Stimulated activated CD4-positive, alpha-beta T cell treated with anti-CD3 and anti-CD28 coated beads, Interleukin-4, amount 100 ng/mL, for 48 hours (primary cell): ENCODE measurements at places on chromosomes 4 and X.

GRCh38 chrX:132463411-132463810, 25.4 kb downstream of the MBNL3 start:
- peak; percentile 3 for DNase-seq

DNA sequence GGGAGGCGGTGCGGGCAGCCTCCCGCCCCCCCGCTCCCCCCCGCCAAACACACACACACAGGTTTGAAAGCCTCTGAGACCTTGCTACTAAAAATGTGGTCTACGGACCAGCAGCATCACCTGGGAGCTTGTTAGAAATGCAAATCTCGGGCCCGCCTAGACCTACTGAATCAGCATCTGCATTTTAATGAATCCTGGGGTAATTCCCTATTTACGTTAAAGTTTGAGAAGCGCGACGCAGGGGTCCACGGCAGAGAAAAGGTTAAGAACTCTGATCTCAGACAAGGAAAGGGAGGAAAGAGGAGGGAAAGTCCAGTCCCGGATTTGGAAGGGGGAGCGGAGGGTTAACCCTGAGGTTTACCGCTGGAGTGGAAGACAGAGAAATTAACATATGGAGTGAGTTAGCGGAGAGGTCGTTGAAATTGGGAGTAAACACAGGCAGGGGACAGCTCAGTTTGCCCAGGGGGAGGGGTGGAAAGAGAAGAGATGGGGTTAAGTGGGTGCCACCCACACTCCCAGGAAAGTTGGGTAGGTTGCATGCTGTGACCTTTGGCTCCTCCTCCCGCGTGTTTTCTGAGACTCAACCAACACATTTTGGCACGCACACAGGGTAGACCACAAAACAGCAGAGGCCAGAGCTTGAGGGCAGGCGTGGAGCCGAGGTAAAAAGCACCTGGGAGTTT, 483.6 kb downstream of the BCOR start:
- peak; percentile 37 for DNase-seq

GRCh38 chr4:1405254-1405635, 997 bp downstream of the NKX1-1 start:
- DNase-seq, result no peak

DNA sequence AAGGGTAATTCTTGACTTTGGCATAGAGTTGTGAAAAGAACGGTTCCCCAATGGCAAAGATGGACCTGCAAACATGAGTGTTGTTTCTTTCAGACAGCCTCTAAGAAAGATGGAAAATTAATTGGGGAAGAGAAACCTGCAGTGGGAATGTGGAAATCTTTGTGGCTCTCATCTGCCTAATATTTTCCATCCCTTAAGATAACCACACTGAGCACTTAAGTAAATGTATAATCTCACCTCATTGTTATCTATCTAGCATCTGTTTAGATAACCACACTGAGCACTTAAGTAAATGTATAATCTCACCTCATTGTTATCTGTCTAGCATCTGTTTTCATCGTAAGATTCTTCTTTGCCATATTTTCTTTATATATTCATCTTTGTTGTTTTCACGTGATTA, 149.3 kb downstream of the NWD2 start:
- no peak for DNase-seq

GRCh38 chr4:155571184-155571944, 95.3 kb upstream of the GUCY1A1 start:
- DNase-seq, result no peak

DNA sequence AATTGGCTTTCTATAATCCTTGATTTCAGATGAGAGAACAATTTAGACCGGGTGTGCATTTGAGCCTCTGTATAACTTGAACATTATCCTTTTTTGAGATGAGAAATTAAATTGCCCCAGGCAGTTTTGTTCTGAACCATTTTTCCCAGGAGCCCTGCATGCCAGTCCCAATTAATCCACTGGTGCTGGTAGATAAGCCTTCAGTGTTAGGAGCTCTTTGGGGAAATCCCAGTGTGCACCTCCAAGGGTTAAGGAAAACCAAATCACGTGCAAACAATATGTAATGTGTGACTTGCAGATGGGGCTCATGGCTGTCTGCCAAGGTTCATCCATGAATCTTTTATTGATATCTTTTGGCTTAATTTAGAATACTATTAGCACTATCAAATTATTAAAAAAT, 43.2 kb downstream of the KIT start:
- DNase-seq, result no peak

- no peak for DNase-seq
These were observed 12.3 kb upstream of the CHRNA9 start for GRCh38 chr4:40322811-40323210.

- DNase-seq, result no peak
These were observed 229.9 kb downstream of the SOX3 start for GRCh38 chrX:140274811-140275525.

DNA sequence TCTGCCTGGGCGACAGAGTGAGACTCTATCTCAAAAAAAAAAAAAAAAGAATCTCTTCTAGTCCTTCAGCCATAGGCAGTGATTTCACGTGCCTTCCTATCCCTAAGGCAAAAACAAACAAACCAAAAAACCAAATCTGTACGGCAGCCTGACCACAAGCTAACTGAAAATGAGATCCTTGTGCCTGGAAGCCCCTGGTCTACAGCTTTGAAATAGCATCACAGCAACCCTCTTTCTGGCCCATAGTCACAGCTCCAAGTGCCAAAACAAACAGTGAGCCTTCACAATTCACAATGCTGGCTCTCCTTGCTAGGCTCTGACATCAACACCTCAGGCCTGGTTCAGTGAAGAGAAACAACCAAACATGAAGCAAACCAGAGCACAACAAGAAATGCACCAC, 46.1 kb downstream of the TMEM150C start:
- DNase-seq, result no peak

GRCh38 chr4:89000844-89001360, 56.1 kb downstream of the FAM13A start:
- no peak for DNase-seq

GRCh38 chrX:3680459-3680858, 33.0 kb downstream of the PRKX start:
- DNase-seq, result no peak

DNA sequence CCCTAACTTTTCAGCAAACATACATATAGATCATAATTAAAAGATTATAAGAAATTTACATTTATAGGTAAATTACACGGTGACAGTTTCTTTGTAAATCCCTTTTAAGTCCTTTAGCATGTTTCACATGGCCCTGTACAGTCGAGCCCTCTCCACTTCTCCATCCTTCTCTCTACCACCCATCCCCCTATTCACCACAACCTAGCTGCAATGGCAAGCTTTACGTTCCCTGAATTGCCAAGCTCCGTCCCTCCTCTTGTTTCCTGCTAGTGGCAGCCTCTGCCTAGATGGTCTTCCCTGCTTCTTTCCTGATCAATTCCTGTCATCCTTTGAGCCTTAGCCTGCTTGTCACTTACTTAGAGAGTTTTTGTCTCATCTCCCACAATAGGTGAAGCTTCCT, 116.2 kb downstream of the TMA16 start:
- no peak for DNase-seq

DNA sequence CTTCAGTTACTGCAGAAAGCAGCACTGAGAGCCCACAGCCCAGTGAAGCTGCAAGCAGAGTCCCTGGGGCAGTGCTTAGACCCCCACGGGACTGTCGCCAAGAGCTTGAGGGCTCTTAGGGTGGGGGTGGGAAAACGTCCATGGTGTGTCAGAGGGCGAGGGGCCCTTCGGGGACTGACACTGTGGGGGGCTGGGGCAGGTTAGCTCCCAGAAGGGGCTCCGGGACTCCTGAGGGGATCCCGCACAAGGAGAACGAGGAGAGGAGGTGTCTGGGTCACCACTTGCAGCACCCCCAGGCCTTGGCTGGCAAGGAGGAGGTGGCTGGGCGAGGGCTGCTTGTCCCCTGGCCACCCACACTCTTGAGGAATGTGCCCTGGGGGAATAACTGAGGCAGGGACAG, 20.8 kb downstream of the NAT8L start:
- DNase-seq, result no peak

DNA sequence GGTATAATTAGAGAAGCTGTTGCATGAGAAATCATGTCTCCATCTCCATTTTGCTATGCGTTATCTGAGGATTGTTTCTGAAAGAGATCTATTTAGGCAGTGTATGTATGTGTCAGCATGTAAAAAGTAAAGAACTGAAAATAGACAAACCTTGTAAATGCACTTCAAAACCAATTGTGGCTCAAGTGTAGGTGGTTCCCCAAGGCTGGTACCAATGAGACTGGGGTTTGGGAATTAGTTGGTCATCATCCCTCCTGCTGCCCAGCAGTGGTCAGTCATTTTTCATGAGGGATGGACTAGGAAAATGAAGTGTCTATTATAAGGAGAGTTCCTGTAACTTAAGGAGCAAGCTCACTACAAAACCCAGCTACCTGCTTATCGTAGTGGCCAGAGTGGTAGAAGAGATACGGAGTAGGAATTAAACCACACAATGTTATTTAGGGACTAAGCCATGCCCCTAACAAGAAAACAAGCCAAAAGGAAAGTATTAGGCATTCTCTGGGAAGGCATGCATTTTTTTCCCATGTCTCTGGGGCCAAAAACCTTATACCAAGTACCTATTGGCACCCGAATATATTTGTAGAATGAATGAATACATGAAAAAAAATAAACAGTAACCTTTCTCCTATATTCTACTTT, 259.0 kb downstream of the CHIC1 start:
- no peak for DNase-seq

GRCh38 chr4:67928546-67928945, 34.7 kb downstream of the TMPRSS11A start:
- DNase-seq, result no peak

DNA sequence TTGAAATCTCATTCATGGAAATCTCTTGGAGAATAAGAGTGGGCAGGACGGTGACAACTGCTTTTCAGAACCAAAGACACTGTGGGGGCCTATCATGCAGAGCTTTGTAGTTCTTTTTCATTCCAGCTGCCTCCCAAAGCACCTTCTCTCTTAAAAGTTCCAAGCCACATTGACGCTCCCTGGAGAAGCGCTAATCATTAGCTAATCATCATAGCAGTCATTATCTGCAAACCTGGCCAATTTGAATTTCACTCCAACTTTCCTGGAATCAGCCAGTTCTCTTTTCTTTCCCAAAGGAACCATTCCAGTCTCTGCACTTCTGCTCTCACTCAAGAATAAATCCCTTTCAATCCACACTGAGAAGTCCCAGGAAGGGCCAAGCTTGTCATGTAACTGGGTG, 1144.1 kb upstream of the IGFBP7 start:
- DNase-seq, result no peak

DNA sequence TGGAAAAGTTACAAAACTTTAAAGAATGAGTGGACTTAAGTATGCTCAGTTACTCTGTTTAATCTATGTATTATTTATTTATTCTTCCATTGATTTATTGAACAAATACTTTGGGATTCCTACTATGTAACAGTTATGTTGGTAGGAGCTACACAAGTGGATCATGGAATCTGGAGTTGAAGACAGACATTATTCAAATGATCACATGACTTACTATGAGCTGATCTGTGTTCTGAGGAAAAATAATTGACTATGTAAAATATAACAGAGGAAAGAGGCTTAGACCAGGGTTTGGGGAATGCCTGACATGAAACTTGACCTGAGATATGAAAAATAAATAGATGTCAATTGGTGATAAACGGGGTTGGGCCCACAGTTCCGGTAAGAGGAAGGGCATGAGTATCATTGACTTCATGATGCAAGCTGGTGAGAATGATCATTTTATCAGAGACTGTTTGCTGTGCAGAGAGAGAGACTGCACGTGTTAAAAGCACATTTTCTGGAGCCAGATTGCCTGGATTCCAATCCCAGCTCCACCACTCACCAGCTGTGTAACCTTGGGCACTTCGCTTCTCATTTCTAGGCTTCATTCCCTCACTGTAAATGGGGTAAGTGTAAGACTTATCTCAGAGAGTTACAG, 179.0 kb downstream of the SPCS3 start:
- DNase-seq, result no peak

- DNase-seq, result no peak
These were observed 52.9 kb upstream of the HPF1 start for GRCh38 chr4:169810325-169811323.

GRCh38 chrX:41002026-41002425, 83.2 kb upstream of the USP9X start:
- no peak for DNase-seq

GRCh38 chr4:823761-824460, 2.0 kb downstream of the CPLX1 start:
- DNase-seq, result no peak

GRCh38 chr4:102735582-102735981, 25.2 kb downstream of the MANBA start:
- DNase-seq, result no peak

- DNase-seq, result no peak
These were observed 616.2 kb upstream of the AADAT start for GRCh38 chr4:170705907-170706306.

GRCh38 chrX:137366018-137366633, 199.8 kb upstream of the ZIC3 start:
- DNase-seq, result no peak

DNA sequence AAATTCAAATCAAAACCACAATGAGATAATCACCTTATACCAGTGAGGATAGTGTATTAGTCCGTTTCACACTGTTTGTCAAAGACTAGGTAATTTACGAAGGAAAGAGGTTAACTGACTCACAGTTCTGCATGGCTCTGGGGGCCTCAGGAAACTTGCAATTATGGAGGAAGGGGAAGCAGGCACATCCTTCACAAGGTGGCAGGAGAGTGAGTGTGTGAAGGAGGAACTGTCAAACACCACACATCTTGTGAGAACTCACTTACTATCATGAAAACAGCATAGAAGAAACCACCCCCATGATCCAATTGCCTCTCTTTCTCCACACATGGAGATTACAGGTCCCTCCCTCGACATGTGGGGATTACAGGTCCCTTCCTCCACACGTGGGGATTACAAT, 54.7 kb upstream of the TRPC5 start:
- DNase-seq, result no peak

DNA sequence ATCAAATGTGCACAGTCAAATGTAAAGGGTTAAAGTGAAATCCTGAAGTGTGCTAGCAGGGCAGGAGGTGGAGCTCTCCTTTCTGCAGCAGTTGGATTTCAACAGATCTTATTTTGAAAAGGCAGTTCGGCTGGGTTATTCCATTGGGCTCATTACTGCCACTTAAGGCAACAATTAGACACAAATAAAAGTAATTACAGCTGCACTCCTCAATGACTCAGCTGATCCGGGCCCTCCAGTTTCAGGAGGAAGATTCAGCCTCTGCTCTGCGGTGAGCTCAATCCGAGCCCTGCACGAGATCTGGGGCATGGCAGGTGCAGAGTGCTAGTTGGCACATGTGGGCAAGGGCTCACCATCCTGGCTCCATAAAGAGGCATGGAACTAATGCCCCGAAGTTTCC, 85.4 kb downstream of the PHKA2 start:
- DNase-seq, result no peak
